ENCODE measurements at places on chromosomes 5 and 9.

GRCh38 chr9:91693226-91693625 lies 256.8 kb downstream of the ROR2 start:
- no peak for DNase-seq

GRCh38 chr5:17443333-17444130 lies 54.5 kb upstream of the TAF11L2 start:
- no peak for DNase-seq

GRCh38 chr5:135114759-135115158 lies 80.7 kb upstream of the PITX1 start:
- DNase-seq: no peak

- no peak for DNase-seq
These were observed 17.0 kb upstream of the WHRN start for GRCh38 chr9:114522286-114522685.

- DNase-seq: no peak
These were observed 131.6 kb upstream of the NIPBL start for GRCh38 chr5:36744773-36745589.

DNA sequence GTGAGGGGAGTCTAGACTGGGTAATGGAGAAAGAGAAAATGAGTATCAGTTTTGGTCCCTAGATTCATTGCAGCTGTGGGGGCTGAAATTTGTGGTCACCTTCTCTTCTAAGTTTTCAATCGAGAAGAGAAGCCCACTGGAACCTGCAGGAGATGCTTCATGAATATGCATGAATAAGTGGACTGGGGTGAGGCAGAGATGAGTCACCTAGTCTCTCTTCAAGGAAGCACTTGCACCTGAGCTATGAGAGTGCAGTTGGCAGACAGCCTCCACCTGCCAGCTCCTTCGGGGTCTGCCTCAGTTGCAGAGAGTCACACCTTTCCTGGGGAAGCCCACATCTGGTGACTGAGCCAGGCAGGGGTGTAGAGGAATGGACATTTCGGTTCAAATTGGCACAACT lies 69.1 kb downstream of the ZNF366 start:
- DNase-seq: no peak

DNA sequence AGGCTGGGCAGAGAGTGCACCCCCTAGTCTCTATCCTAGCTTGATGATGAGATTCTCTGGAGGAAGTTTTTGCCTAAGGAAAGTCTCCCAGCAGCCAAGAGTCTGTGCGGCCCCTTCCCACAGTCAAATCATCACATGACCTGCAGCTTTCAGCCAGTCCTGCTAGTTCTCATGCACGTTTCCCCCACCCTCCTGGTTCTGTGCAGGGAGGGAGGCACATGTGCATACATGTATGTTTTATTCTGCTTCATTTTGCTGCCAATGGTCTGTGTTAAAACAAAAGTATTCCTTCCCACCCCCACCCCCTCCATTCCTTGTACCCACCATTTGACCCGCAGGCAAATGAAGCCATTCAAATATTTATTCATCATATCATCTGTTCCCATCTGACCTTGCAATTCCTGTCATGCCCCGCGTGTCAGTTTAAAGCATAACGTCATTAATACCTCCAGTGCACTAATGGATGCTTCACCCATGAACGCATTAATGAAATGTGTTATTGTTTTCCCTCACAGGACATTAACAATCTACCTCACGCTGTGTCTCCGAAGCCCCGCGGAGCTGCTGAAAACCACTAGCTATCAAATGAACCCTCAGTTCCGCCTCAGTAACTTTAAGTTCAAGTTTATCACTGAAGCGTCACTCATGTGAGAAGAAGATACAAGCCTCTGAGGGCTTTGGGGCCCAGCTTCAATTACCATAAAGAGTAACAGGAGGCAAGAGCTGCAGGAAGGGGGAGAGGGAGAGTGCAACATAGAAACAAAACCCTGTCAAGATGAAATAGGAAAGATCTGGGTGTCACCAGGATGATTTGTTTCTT lies 139.6 kb downstream of the RASEF start:
- no peak for DNase-seq

GRCh38 chr9:124265551-124265950 lies 7.8 kb downstream of the NEK6 start:
- no peak for DNase-seq

- no peak for DNase-seq
These were observed 313.1 kb upstream of the CLINT1 start for GRCh38 chr5:158172005-158172404.

GRCh38 chr9:97438257-97438656 lies 26.4 kb downstream of the TDRD7 start:
- no peak for DNase-seq

DNA sequence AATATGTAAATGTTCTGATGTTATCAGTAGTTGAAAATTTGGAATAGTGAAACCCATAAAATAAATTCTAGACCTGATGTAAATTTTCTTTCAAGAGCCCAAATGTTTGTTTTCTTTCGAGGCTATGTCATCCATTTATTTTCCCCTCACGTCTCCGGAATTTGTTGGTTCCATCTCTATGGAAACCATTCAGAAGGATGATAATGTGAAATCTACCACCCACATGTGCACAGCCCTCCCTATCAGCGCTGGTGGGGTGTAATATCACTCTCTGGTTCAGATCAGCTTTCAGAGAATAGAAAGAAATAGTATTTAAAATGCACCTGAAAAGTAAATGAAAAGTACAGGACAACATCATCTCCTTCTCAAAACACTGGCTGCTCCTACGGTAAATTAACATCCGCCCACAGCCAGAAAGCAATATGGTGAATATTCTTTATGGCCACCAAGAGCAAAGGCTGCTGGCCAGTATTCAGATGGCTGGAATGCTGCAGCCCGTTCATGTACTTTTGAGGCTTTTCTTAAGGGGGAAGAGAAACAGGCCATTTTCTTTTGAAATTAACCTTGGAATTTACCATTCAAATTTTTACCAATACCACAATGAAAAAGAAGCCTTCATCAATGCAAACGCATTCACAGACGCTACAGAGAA lies 28.5 kb downstream of the GLDC start:
- no peak for DNase-seq

DNA sequence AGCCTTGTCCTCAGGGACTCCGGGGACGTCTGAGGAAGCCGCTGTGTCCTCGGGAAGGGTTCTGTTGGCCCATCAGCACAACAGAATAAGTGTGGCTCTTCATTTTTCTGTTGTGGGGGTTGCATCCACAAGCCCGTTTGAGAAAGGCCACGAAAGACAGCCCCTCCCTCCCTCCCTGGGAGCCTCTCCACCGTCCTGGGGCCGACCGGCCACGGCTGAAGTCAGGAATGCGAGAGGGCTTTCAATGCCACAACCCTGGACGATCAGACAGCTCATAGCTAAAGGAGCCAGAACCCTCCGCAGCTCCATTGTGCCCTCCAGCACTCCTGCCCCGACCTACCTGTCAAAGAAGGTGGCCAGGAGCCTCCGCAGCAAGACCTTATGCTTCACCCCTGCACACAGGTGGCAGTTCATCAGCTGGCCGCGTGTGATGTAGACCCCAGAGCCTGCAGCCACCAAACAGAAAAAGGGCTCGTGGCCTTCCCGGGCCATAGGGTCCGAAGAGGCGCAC lies 52.4 kb upstream of the UBAC1 start:
- no peak for DNase-seq

DNA sequence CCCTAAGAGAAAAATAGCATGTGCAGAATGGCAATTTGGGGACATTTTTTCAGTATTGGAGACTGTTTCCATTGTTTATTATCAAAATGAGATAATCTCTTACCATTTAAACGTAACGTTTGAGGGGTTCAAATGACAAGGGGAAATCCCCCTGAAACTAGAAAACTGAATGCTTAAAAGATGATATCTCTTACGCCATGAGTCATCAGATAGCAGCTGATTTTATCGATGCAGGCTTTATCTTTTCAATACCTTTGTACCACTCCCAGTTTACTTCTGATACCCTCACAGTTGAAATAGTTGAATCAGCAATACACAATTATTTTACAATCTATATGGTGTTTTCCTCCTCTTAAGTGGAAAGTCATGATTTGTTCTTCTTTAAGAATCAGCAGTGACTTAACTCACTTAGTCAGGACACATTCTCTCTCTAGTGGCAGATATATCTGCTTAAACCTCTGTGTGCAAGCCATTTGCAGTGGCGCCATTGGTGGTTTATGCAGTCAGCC lies 29.2 kb downstream of the OSMR start:
- no peak for DNase-seq

DNA sequence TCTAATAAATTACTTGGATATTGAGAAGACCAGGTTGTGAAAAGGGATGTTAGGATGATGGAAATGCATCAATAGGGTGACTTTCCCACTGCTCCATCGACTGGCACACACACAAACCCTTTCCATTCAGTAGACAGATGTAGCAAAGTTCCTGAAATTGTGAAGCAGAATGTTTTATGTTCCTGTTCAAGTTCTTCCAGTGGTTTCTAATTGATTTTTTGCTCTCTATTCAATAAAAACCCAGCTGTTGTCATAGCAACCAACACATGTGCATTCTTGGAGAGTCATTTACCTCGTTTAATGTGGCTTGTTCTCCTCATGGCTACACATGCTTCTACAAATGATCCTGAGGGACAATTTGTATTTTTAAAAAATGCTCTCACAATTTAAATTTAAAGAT lies 244.6 kb downstream of the RAB3C start:
- DNase-seq: no peak

GRCh38 chr5:112880219-112880964 lies 19.3 kb downstream of the SRP19 start:
- no peak for DNase-seq

DNA sequence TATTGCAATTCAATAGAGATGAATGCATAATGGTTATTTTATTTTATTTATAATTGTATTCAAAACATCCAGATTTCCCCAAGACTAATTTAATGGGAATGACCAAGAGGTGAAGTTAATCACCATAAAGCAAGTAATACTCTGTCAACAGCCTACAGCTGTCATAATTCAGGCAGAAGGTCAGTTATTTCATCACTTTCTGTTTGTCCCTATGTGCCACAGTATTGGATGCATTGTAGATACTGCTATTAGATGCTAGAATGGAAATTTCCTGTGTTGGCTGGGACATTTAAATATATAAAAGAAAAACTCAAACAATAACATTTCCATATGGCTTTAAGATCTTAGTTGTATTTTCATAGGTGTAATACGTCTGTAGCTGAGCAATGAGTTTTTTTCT lies 56.7 kb upstream of the MINAR2 start:
- no peak for DNase-seq

DNA sequence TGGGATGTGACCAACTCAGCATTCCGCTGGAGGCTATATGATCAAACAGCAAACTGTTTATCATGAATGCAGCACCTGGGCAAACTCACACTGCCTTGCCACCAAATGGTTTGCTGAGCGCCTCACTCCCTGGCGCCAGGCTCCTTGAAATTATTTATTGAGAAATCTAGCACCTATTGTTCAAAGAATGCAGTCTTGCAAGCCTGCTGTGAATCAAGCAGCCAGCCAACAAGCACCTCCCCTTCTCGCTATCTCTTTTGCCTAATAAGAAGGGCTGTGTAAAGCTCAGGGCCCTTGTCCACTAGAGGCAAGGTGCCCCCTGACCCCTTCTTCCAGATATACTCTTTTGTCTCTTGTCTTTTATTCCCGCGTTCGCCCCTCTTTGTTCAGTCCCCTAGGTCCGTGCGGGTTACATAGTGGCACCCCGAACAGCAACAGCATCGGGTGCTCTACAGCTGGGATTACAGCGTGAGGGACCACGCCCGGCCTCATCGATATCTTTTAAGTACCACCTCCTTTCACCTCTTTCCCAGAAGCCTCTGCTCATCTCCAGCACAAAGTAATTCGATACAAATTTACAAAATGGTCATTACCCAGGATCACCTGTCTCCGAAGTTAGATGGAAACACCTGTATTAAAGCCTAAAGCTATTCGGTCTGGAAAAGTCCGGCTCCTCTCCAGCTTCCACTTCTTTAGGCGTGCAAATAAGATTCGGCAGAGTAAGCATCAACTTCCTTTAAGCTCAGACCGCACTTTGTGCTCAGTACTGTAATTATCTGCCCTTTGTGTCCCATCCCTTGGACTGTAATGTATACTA lies 896 bp downstream of the RIGI start:
- no peak for DNase-seq

DNA sequence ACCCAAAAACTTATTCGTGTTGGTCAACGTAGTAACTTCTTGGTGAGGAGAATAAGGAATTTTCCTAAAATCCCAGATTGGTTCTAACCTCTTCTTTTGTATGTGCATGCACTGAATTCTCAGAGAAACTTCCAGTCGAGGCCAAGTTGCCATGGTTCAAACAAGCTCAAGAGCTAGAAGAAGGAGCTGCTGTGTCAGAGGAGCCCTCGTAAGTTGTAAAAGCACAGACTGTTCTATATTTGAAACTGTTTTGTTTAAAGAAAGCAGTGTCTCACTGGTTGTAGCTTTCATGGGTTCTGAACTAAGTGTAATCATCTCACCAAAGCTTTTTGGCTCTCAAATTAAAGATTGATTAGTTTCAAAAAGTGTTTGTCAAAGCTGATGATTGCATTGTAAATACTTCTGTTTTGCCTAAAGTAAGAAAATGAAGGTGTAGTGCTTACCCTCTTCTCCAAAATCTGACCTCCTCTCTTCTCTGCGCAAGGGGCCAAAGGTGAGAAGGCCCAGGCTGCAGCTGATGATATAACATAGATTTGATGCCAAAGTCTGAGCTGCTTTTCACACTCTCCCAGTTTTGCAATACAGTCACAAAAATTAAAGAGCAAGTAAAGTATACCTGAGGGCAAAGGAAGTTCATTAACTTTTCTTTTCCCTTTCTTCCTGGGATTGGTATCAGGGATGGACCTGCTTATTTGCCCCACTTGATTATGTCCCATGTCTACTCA lies 210.8 kb downstream of the ADAMTSL1 start:
- no peak for DNase-seq

Measured in activated CD4-positive, alpha-beta T cell treated with anti-CD3 and anti-CD28 coated beads, Interleukin-2, amount 50 U/mL, for 4 hours (primary cell).